Neural progenitor cell (in vitro differentiated cells): ENCODE measurements at places on chromosomes 16 and 17. TPM values are rescaled to one million over a fixed set of nuclear protein-coding genes. Genes with fewer than 3 reads are reported as not detected.
A peak's percentile ranks its signal among the peaks of the same experiment; 100 is the strongest.

DNA sequence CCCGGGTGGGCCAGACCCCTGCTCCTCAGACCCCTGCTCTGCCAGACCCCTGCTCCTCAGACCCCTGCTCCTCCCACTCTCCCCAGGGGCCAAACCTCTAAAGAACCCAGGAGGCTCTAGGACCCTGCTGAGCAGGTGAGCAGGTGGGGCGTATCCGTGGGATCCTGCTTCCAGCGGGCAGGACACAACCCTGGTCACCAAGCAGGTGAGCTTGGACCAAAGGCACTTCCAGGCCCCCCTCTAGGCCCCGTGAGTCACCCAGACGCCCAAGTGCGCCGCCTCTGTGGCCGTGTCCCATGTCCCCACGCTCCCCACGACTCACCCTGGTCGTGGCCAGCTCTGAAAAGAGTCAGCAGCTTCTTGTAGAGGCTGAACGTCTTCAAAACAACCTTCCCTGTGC is 5.0 kb downstream of the CYBC1 start:
- DNase-seq, result no peak

DNA sequence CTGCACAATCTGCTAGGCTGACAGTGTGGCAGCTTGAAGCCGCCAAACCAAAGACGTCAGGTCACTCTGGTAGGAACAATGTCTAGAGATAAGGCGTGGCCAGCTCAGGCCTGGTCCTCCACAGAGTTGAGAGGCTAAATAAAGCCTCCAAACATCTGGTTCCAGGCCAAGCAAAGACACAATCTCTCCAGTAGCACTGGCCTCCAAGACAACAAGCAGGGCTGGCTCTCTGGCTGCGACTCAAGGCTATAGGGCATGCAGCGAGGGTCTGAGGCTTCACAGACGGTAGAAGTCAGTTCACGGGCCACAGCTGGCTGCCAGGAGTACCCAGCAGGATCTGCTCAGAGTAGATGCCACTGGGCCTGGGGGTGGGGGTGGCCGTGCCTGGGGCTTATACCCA is 75.6 kb downstream of the ABR start:
- DNase-seq, result no peak

GRCh38 chr16:25258861-25259179 is 1.2 kb upstream of the ZKSCAN2 start:
- no peak for DNase-seq

- no peak for DNase-seq
Observed at GRCh38 chr16:78405833-78406232, 306.4 kb downstream of the WWOX start.

- DNase-seq, result no peak
Observed at GRCh38 chr16:53946746-53947386, 242.9 kb downstream of the FTO start.

- no peak for DNase-seq
Observed at GRCh38 chr17:4858882-4859260, 25.7 kb downstream of the MINK1 start.

DNA sequence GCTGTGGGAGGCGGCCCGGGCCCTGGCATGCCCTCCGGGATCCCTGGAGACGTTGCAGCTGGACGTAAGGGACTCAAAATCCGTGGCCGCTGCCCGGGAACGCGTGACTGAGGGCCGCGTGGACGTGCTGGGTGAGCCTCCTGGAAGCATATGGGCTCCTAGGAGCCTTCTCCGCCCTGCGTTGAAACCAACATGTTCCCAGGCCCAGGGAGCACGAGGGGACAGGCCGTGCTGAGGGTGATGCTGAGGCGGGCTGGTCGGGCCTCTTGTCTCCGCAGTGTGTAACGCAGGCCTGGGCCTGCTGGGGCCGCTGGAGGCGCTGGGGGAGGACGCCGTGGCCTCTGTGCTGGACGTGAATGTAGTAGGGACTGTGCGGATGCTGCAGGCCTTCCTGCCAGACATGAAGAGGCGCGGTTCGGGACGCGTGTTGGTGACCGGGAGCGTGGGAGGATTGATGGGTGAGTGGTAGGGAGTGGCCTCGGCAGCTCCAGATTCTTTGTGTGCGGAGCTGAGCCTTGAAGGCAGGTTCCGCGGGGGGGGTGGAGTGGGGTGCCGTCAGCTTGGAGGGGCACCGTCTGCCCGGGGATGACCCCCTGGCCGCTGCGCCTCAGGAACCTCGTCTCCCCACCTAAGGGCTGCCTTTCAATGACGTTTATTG is 567 bp downstream of the HSD17B1 start:
- DNase-seq, result peak; percentile 28

DNA sequence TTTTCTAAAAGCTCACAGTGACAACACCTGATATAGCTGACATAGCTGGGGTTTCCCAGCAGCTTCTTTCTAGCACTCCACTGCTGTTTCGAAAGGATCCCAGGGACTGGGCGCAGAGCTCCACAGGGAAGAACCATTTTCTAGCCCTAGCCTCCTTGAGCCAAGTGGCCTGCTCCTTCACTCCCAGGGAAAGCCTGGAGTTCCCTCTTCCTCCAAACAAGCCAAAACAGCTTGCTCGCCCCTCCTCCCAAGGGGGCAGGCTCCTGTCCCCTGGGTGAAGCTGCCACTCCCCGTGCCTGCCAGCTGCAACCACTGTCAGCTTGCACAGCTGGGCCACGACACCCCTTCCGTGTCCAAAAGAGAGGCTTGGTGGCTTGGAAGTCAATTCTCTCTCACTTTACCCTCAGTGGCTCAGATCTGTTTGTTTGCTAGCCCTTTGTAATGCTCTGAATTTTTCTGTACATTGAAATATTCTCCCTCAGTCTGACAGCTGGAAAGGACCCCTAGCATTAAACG is 59.8 kb downstream of the CYTH1 start:
- DNase-seq, result peak; percentile 38

GRCh38 chr17:57006040-57006439 is 28.1 kb downstream of the SCPEP1 start:
- DNase-seq, result no peak

DNA sequence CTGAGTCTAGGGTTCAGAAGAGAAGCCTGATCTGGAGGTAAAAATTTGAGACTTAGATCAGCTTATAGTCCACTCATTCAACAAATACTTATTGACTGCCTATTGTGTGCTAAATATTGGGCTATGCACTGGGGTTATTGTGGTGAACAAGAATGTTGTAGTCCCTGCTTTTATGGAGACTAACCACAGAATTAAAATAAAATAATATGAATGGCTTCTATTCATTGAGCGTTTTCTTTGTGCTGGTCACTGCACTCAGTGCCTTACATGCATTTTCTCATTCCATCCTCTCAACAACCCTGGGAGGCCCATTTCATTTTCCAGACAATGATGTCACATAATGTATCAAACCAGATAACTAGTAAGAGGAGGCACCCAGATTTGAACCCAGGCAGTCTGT is 4.8 kb downstream of the NEK8 start:
- DNase-seq, result no peak

DNA sequence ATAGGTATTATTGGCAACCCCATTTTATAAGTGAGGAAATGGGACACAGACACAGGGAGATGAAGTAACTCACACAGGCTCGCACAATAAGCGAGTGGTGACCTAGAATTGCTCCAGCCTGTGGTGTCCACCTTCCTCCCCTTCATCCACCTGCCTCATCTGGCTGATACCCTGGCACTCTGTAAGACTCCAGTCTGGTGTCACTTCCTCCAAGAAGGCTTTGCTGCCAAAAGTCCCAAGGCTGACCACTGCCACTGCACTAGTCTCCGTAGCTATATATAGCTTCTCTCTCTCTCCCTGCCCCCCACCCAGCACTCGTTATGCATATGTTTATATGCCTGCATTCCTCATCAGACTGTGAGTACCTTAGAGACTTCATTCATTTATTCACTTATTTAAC is 66.1 kb upstream of the SREBF1 start:
- no peak for DNase-seq

DNA sequence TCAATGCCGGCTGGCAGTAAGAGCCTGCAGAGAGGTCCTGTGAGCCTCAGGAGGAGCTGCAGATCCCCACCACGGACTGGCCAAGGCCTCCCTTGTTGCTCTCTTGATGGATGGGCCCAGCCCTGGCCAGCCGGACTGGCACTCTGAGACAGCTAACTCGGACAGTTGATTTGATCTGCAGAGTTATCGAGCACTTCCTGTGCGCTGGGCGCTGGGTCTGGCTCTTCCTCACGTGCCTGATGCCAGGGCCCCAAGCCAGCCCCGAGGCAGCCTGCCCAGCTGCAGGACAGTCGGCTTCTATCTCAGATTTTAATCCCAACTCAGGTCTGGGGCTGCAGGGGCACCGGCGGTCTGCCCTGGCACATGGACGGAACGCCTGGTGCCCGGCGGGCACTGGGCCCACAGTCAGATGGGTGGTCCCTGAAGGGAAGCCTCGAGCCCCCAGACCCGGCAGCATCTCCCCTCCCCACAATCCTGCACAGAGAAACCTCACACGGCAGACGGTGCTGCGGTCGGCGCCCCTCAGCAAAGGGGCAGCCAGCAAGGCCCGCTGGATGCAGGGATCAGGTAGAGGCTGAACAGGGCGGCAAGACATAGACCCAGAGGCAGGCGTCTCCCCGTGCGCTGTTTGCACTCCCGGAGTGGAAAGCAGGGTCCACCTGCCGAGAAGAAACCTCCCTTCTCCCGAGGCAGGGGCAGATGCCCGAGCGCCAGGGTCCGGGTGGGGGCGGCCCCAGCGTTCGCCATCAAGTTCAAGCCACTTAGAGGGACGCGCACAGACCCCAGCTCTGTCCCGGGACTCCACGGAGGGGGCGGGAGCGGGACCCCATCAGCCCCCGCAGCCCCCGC is 34.0 kb downstream of the TIMM22 start:
- peak; percentile 24 for DNase-seq

GRCh38 chr17:6215071-6216035 is 145.2 kb downstream of the WSCD1 start:
- DNase-seq, result no peak

DNA sequence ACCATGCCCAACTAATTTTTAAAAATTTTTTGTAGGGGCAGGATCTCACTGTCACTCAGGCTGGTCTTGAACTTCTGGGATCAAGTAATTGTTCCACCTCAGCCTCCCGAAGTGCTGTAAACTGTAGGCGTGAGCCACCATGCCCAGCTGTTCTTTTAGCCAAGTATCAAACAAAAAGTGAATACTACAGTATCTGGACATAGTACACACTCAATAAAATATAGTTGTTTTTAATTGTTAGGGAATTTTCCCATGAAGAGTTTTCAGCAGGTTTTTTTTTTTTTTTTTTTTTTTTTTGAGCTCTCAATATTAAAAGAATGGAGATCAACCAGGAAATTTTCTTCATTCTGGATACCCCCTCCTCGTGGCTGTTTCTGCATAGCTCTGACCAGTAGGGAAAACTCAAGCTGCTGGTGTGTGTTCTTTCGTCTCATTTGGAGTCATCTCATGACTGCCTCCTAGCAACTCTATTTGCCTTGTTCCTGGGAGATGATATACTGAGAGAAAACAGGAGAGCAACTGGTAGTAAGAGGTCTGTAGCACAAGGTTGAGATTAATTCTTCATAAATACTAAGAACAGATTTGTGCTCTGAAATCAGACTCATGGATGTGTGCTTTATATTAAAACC is 16.5 kb upstream of the PHAF1 start:
- DNase-seq, result no peak

DNA sequence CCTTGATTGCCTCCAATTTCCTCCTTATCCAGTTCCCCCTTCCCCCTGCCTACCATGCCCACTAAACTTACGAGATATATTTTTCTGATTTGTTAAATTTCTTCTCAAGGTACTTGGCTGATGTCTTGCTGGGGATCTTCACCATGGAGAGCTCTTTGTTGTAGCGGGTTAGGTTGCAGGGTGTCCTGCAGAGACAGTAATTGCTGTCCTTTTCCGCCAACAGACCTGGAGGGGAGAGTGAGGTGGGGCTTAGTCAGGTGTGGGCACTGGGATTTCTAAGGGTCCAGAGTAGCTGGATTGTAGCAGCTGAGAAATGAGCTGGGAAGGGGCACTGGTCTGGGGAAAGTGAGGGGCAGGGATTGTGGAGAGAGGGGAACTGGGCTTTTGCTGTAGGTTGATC is 32.1 kb downstream of the SPACA3 start:
- DNase-seq, result no peak

DNA sequence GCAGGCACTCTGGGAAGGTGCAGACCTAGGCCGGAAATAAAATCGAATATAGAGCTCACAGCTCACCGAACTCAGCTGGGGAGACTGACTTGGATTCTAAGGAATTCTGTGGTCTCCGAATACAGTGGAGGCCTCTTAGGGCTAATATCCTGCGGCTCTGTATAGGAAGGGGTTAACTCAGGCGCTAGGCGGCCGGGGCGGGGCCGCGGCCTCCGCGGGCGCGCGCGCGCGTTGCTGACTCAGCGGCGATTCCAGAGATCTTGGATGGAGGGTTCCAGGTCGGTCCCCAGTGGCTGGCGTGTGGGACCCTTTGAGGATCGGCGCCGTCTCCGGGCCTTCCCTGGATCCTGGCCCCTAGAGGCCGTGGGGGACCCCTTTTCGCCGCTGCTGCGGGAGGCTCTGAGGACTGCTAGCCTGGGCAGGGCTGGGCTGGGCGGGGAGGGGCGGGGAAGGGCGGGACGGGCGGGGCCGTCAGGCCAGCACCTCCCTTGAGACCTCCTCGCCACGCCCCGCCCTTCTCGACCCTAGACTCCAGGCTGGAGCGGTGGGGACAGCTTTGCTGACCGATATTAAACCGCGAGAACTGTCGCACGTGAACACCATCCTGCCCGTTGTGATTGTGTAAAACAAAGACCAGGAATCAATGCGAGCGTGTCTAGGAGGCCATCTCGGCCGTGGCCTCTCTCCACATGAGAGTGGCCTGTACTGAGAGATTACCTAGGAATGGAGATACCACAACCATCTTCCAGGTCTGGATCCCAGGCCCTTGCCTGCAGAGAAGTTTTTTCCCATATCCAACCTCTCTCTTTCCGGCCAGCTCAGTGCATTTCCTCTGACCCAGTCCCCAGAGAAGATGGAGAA is 1.4 kb upstream of the PLEKHH3 start:
- DNase-seq, result peak; percentile 95

- peak; percentile 62 for DNase-seq
Observed at GRCh38 chr16:11914210-11915113, 1.3 kb downstream of the GSPT1 start.

GRCh38 chr16:3216263-3216640 is 18.7 kb downstream of the ZNF200 start:
- DNase-seq, result no peak

PRSS33 gene
- total RNA-seq, result 0.40 and 0.73 TPM in 2 replicates

SGCA gene
- 1.5 TPM in 1 of 2 replicates, not detected in the other for total RNA-seq

ITGAX gene
- not detected in 2 replicates for total RNA-seq

CYBC1 gene
- 75.1 and 87.9 TPM in 2 replicates for total RNA-seq

UNK gene
- total RNA-seq, result 38.5 and 43.0 TPM in 2 replicates

ARL17A gene
- total RNA-seq, result 11.2 and 12.4 TPM in 2 replicates

ABCC11 gene
- total RNA-seq, result 0.09 TPM in 1 of 2 replicates, not detected in the other
